ENCODE measurements at places on chromosomes 1 and 21.

DNA sequence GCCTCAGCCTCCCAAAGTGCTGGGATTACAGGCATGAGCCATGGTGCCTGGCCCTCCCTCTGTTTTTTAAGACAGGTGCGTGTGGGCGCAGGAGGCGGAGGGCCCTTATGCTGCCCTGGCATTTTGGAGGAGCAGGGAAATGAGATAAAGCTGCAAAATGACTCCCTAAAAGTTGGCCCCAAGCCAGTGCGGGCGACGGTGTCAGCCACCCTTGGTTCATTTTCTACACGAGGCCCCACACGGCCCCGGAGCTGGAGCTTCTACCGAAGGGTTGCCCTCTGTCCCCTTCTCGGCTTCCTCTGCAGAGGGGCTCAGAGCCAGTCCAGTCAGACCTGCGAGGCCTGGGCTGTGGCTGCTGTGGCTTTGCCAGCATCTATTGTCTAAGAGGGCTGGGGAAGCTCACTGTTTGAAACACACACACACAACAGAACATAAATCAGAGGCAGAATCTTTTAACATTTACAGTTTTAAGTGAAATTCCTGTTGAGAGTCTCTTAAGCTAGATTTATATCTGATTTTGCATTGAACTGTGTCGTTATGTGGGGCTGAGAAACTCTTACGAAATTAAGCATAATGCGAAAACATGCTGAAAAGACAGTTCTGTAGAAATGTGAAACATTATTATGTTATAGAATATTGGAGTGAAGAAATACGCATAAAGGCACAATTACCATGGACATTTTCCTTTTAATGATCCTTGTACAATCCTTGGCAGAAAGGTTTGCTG lies 255.9 kb downstream of the CAMTA1 start:
- DNase-seq, result no peak

DNA sequence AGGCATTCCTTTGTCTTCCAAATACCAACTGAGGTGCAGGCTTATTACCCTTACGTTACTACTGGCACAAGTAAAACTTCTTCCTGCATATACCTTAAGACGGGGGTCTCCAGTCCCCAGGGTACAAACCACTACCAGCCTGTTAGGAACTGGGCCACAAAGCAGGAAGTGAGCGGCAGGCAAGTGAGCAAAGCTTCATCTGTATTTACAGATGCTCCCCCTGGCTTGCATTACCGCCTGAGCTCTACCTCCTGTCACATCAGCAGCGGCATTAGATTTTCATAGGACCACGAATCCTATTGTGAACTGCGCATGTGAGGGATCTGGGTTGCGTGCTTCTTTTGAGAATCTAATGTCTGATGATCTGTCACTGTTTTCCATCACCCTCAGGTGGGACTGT lies 113.1 kb downstream of the SLC45A1 start:
- DNase-seq, result peak; percentile 24

GRCh38 chr1:53051676-53052075 lies 10.3 kb upstream of the PODN start:
- DNase-seq, result no peak

GRCh38 chr1:40519517-40519916 lies 10.9 kb downstream of the EXO5 start:
- DNase-seq, result no peak

DNA sequence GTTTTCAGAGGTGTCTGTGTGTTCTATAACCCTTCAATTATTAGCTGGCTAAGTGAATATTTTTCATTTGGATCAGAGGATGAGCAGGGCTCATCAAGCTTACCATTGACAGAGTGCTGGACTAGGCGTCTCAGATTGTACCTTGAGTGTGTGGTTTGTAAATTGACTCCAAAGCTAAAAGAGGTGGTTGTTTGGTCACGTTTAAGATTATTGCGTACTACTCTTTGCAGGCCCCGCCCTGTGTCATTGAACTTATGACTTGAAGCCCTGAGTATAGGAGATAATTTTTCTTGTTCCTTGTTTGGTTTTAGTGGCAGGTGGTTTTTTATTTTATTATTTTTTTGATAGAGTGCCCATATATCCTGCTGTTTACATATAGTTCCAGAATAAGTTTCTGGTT lies 17.7 kb downstream of the MRPS6 start:
- DNase-seq, result no peak

DNA sequence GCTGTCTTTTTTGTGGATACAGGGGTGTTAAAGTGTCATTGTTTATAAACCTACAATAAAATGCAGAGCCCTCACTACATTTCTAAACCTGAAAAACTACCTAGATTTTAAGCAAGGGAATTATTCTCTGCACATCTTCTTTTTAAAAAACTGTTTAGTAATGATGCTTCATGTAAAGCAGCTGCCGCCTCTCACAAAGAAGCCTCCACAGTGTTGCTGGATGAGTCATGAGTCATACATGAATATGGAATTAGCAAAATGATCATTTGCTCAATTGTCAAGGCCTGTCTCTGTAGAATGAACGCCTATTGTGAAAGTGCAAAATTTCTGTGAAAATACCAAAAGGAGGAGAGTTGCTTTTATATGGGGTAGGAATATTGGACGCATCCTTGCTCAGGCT lies 259.5 kb upstream of the CHRM3 start:
- DNase-seq, result no peak

GRCh38 chr1:197496722-197497121 lies 228.7 kb downstream of the CRB1 start:
- no peak for DNase-seq

- no peak for DNase-seq
Observed at GRCh38 chr1:87872189-87872588, 543.5 kb downstream of the LMO4 start.
